AG08395 (cell line): ENCODE measurements at places on chromosomes 11 and 22.

DNA sequence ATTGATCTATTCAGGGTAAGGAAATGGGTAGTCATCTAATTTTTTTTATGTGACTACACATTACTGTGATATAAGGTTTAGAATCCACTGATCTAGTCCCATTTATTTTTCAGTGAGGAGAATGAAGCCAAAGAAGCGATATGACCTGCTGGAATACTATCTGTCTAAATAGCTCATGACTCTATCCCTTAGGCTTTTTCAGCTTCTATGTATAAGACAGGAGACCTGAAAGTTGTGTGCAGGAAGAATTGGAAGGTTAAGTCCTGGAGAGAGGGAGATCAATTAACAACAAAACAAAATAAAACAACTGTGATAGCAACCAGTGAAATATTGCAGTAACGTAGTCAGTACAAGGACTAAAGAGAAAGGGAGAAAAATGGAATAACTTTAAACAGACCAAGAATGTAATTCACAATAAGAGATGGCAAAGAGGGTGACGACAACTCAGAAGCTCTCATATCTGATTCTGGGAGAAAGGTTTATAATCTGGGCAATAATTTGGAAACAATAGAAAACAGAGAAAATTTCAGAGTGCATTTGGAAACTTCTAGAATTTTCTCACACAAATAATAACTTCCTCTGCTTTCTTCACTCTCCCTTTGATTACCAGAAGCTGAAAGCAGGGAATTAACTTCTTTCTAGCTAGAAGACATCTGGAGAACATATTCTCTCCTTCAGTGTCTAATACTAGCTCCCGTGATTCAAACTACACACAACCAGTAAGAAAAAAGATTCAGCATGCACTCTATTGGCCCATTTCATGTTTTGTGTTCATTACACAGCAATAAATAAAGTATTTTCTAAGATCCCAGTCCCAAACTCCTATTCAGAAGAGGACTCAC, 19.2 kb upstream of the CASP12 start:
- no peak for DNase-seq

- DNase-seq = no peak
Observed at GRCh38 chr11:48078689-48079088, 98.3 kb downstream of the PTPRJ start.

GRCh38 chr11:102325088-102325487, 7.8 kb downstream of the BIRC3 start:
- no peak for DNase-seq

DNA sequence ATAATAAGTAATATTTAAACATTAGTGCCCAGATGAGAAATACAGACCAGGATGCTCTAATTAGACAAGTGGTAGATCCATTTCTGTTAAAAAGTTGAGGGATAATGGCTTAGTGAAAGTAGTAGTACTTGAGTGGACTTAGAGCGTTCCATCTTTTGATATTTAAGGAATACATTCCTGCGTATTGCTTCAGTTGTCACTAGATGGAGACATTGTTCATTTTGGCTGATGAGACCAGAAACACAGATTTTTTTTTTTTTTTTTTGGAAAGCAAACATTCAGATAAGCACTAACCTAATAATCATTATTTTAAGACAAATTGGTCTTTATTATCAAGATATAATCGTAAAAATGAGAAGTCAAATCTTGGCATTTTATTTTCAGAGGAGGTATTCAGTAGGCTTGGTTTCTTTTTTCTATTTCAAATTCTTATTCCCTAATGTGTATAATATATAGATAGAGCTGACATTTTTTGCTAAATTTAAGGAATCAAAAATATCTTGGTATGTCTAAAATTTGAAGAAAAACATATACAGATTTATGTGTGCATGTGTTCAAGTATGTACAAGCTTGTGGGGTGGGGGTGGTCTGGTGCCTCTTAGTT, 92.9 kb downstream of the DYNC2H1 start:
- peak; percentile 58 for DNase-seq

GRCh38 chr11:96293598-96294021, 49.4 kb downstream of the MAML2 start:
- peak; percentile 9 for DNase-seq

- DNase-seq = no peak
Observed at GRCh38 chr11:23406131-23406819, 546.0 kb upstream of the CCDC179 start.

DNA sequence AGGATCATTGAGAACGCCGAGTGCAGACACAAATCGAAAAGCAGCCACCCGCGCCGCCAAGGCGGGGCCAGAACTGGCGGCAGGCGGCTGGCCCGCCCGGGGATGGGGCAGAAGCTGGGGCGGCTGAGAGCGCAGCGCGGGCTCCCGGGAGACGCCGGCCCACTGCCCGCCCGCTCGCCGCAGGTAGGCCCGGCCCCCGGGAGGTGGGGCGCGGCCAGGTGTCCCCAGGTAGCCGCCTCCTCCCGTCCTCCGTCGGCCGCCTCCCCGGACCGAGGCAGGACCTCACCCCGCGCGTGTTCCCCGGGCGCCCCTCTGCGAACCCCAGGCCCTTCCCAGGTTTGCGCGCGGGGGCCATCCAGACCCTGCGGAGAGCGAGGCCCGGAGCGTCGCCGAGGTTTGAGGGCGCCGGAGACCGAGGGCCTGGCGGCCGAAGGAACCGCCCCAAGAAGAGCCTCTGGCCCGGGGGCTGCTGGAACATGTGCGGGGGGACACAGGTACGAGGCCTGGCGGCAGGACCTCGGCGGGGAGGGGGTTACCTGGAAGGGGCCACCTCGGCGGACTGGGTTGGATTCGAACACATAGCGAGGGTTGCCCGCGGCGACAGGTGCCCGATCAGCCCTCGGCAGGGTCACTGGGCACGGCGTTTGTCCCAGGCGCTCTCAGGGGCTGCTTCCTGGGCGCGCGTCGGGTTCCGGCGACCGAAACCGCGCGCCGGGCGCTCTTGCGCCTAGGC, at the start of gene PRRG4:
Gene PRRG4, plus strand, starts transcription at position 248 of the 733 bp plus-strand sequence. CDS start 603 bp downstream, outside the sequence.
- peak; percentile 50 for DNase-seq

DNA sequence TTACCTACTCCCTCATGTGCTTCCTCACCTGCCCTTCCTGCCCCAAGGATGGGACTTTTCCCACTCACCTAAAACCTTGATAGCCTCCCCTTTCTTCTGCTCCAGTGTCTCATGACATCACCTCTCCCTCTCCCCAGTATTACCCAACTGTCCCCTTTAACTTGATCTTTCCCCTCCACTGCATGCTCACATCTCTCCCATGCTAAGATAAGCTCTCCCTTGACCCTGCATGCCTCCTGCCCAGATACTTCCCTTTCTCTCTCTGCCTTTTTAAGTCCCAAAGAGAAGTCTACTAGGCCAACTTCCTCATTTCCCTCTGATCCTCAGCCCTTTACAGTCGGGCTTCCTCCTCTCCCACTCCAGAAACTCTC, 14.8 kb downstream of the CD3E start:
- DNase-seq = no peak

GRCh38 chr11:78339483-78339882, 78.1 kb downstream of the GAB2 start:
- DNase-seq = no peak

DNA sequence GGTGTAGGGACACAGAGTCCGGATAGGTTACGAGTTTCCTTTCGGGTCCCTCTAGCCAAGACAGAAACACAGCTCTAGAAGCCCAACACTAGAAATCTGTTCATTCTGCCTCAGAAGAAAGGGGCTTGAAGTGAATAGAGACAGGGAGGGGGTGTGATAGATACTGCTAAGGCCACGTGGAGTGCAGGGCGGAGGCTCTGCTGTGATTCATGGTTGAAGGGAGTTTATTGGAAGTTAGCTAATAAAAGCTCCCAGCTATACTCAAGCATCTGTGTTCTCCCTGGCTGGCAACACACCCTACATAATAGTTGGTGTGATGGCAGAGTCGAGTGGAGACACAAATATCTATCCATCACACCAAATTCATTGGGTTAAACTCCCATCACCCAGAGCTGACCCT, 337.4 kb downstream of the CADM1 start:
- no peak for DNase-seq

DNA sequence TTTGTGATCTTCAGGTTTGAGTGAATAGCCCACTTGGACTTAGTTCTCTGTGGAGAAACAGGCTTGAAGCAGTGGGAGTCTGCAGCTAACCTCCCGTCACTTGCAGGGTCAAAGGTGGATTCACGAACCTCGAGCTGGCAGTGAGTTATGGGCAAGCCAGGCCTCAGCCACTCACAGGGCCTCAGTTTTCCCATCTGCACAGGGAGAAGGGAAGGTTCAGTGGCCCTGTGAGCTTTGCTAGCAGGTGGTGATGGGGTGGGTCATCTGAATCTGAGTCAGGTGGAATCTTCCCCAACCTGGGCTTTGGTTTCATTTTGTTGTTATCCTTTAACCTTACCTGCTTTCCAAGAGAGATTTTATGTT, 86.6 kb upstream of the GRIK4 start:
- DNase-seq = no peak

DNA sequence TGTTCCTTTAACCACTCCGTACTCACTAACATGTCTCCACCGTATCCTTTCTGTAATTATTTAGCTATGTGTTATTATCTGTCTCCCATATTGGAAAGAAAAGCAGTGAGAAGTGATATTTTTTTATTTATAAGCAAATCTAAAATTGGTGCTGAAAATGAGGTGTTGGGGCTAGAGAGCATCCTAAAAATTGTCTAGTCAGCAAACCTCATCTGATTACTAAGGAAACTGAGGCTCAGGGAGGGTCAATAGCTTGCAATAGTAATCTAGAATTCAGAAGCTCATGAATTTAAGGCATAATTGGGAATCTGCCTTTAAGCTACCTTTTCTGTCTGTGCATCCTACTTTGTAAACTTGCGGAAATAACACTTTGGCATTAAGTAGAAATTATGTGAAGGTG, 190.0 kb downstream of the METTL15 start:
- DNase-seq = no peak

GRCh38 chr11:17397311-17398002, 9.0 kb upstream of the KCNJ11 start:
- DNase-seq = no peak

GRCh38 chr11:95153857-95154246, 64.2 kb downstream of the ENDOD1 start:
- no peak for DNase-seq

DNA sequence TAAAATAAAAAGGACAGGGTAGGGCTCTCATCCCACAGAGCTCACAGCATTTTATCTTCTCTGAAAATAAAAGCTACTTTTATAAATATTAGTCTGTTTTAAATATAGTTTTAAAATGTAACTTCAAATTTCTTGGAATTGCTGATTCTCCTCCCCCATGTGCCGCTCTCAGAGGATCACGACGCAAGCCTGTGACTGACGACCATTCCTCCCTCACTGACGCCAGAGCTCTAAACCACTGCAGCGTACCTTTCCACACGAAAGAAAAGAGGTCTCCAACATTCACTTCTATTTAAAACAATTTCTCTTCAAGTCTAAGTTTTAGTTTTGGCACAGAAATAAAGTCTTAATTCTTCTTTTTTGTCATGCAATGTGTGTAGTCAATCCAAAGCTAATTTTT, 9.3 kb downstream of the TOLLIP start:
- no peak for DNase-seq

DNA sequence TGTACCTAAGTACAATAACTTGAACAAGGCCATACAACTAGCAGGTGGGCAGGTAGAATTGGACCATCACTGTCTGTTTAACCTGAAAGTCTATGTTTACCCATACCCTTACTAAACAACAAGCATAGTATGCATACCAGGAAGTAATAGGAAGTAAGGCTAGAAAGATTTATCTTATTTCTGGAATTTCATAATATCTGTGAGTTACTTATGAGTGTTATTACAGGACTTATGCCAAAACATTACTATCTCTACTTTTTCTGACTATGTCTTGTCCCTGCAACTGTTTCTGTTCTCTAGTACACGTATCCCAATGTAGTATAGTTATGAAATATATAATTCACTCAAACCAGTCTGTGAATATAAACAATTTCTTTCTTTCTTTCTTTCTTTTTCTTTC, 1400.8 kb upstream of the TENM4 start:
- no peak for DNase-seq

GRCh38 chr11:122853261-122853660, 15.0 kb downstream of the CRTAM start:
- no peak for DNase-seq

GRCh38 chr11:94276943-94277342, 27.4 kb upstream of the IZUMO1R start:
- no peak for DNase-seq

DNA sequence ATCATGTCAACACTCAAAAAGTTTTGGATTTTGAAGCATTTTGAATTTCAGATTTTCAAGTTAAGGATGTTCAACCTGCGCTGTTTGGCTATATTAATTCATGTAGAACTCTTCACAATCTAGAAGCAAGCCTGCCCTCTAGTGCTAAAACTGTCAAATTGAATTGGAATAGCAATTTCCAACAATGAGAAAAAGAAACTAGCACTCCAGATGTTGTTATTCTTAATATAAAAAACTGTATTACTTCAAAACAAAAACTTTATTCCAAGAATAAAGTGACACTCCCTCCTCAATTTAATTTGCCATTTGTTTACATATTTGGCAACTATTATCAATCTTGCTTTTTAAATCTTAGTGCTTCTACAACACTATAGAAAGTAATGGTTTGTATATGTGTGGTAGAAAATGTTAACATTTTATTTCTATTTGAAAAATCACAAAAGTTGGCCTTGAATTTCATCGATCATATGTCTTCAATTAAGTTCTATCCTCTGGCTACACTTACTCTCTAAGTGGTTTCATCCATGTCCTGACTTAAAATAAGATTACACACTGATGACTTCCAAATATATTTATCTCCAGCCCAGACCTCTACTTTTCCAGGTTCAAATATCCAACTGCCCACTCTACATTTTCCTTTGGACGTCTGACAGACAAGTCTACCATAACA, 36.6 kb downstream of the DCUN1D5 start:
- peak; percentile 48 for DNase-seq

- DNase-seq = no peak
Observed at GRCh38 chr11:113201054-113201818, 113.1 kb upstream of the TTC12 start.

DNA sequence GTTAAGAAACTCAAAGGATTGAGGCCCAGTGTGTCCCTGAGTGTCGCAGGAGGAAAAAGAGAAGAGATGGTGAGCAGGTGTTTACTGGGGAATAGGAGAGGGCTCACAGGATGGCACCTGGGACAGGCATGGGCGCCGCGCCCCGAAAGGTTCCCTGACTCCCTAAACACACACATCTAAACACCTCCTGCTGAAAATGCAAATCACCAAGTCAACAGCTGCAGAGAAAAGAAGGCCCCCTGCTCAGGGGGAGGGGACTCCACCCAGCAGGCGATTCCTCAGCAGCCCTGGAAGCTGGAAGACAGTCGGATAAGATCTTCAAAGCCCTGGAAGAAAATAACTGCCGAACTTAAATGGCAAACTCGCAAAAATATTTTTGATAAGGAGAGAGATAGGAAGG, 377.2 kb downstream of the BRD1 start:
- no peak for DNase-seq

DNA sequence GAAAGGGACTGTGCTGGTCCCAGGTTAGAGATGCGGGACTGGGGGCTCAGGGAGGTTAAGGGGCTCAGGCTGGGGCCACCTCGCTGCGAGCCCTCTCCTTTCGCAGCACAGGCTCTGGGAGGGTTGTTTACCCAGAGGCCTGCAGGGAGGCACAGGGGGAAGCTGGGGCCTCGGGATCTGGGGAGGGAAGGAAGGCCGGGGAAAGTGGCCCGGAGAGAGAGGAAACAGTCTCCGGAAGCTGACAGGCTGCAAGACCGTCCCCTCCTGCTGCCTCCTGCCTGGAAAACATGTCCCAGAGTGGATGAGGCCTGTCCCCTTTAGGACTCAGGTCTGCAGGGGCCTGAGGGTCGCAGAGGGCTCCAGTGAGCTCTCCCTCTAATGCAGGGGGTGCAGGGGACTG, 45.4 kb downstream of the MYO7A start:
- DNase-seq = no peak

GRCh38 chr11:28666632-28667031, 558.4 kb downstream of the METTL15 start:
- DNase-seq = peak; percentile 22

- no peak for DNase-seq
Observed at GRCh38 chr11:28476049-28476448, 367.9 kb downstream of the METTL15 start.
